ENCODE measurements at places on chromosomes 1 and 21. TPM values are rescaled to one million over a fixed set of nuclear protein-coding genes. Genes with fewer than 3 reads are reported as not detected.

DNA sequence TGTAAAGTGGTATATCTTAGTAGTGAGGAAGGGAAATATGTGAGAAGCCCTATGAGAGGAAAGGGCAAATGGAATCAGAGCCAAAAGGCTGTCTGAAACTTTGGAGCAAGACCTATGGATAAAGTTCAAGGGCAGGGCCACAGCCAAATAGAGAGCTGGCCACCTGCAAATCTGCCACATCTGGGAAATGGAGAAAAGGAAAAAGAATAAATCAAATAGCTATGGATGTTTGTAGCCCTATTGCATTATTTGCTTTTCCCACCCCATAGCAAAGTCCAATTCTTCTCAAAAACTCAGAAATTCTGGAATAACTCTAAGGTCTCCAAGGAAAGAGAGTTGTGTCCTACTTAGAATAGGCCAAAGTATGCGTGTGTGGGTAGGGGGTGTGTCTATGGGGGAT lies 4.0 kb upstream of the HLX start:
- ATAC-seq: no peak

- ATAC-seq: no peak
Observed at GRCh38 chr21:40067751-40068150, 200.5 kb downstream of the PCP4 start.

DNA sequence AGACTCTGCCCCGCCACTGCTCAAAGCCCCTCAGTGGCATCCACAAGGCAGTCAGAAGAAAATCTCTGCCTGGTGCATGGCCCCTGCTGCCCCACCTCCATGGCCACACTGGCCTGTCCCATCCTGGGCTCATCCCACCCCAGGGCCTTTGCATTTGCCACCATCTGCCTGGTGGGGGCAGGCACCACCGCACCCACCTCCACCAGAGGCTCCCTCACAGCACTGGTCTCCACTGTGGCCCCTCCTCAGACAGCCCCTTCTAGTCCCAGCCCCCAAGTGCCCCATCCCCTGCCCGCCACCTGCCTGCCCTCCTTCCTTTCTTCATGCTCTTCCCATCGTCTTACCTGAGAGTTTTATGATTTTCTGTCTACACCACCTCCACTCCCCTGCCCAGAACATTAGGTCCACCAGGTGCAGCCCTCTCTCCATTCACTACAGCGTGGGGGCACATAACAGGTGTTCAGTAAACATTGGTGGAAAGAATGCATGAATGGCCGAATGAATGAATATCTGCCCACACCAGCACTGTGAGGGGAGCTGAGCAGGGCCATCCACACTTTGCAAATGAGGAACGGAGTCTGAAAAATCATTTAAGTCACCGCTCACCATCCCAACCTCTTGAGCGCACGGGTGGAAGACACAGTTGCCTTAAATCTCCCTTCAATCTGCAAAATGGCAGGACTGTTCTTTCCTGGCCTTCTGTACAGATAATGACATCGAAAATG lies 2.1 kb downstream of the PRDM15 start:
- ATAC-seq: no peak

DNA sequence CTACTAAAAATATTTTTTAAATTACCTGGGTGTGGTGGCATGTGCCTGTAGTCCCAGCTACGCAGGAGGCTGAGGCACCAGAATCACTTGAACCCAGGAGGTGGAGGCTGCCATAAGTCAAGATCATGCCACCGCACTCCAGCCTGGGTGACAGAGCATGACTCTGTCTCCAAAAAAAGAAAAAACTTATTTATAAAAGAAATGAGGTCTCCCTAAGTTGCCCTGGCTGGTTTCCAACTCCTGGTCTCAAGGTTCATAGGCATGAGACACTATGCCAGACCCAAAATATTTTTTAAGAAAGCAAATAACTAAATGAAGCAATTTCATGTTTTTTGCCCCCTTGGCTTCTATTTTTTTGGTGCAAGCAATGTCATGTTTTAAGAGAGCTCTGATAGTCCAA lies 32.9 kb downstream of the EIF4G3 start:
- ATAC-seq: no peak

The IFI44L gene
- total RNA-seq: 14.2 TPM

- ATAC-seq: no peak
Observed at GRCh38 chr1:27993241-27993640, 33.5 kb downstream of the XKR8 start.

DNA sequence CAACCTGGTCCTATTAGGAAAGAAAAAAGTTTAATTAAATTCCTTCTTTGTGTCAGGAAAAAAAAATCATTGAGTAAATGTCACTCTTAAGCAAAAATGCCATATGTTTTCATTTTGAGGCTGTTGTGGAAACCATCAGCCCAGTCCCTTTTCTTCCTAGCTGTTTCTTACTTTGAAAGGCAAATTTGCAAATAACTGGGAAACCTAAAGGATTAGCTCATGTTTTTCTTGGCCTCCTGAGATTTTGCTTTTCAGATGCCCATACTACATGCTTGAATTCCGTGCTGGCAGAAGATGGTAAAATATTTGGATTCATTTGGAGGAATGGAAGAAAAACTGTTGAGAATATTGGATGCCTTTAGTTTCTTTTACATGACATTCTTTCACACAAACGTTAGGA lies 182.1 kb upstream of the ADAMTS5 start:
- no peak for ATAC-seq

DNA sequence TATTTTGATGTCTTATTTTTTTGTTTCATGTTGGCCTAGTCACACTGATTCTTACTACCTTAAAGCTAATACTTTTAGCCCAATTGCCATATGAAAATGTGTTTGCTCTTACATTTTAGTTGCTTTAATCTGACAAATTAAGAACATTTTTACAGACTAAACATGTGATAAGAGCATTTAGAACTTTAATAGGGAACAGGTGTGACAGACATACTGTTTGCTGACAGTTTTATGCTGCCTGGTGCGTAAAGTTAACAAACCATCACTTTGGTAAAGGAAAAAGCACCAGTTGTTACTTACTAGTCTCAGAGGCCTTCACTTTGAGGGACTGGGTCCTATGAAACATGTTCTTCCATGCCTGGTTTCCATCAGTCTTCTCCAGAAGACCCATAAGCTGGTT lies 14.7 kb downstream of the CMPK1 start:
- no peak for ATAC-seq
